NCI-H1048 (cell line): ENCODE measurements at places on chromosomes 13 and 19.

- DNase-seq: no peak
Measured at GRCh38 chr13:57123681-57124080, 17.0 kb upstream of the PRR20A start.

GRCh38 chr13:35252536-35253205, 223.8 kb downstream of the MAB21L1 start:
- DNase-seq: no peak

DNA sequence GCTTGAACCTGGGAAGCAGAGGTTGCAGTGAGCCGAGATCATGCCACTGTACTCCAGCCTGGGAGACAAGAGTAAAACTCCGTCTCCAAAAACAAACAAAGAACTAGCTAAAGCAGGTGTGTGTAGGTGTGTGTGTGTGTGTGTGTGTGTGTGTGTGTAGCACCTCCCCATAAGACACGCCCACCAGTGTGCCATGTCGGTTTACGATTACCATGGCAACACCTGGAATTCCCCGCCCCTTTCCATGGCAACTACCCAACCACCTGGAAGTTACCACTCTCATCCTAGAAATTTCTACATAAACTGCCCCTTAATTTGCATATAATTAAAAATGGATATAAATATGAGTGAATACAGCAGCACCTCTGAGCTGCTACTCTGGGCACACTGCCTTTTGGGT, 80.9 kb upstream of the ADGRE5 start:
- no peak for DNase-seq

- no peak for DNase-seq
Measured at GRCh38 chr19:58237324-58237723, 8.6 kb downstream of the ZNF544 start.

- no peak for DNase-seq
Measured at GRCh38 chr13:62305756-62306155, 890.1 kb upstream of the PCDH20 start.

- no peak for DNase-seq
Measured at GRCh38 chr19:37563518-37563917, 31.1 kb downstream of the ZNF571 start.

DNA sequence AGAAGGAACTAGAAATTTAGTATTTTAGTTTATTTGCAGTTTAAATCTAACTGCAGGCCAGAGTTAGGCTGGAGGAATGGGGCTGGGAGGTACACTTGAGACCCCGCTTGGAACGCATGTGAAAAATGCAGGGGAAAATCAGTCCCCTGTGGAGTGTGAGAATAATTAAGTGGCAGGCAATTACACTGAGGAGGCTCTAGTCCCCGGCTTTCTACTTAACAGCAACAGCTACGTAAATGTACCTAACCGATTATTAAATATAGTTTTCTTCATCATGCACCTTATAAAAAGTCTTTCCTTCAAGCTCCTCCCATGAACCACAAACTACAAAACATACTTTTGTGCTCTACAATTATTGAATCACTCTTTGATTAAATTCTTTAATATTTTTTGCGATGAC, 804 bp downstream of the ZNF708 start:
- DNase-seq: no peak

- DNase-seq: no peak
Measured at GRCh38 chr19:2774083-2774679, 8.9 kb downstream of the SGTA start.

- DNase-seq: no peak
Measured at GRCh38 chr19:4447327-4448146, 10.1 kb downstream of the UBXN6 start.

- no peak for DNase-seq
Measured at GRCh38 chr13:22562116-22562515, 618.7 kb upstream of the SGCG start.

DNA sequence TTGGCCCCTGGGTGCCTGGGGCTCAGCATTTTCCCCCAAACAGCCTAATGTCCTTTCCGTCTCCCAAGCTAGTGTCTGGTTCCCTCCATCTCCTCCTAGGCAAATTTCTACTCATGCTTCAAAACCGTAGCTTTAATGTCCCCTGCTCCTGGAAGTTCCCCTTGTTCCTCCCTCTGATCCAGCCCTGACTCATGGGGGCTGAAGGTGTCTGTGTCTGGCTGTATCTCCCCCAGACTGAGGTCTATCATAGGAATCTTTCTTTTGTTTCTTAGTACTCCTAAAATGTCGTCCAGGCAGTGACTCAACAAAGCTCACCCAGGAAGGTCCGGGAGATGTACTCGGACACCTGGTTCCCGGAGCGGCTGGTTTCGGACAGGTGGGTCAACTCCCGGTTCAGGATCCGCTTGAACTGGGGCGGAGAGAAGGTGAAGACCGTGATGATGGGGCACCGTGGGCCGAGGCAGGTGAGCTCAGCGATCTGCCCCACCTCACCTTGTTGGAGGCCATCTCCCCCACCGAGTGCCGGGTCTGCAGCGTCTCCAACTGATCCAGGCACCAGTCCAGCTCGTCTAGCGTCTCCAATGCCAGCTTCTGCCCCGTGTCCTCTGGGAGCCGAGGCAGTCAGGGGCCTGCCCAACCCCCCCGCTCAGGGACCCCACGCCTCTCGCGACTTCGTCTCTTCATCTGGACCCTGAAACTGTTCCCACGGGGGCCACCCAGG, 6.2 kb downstream of the PDE4C start:
- no peak for DNase-seq

DNA sequence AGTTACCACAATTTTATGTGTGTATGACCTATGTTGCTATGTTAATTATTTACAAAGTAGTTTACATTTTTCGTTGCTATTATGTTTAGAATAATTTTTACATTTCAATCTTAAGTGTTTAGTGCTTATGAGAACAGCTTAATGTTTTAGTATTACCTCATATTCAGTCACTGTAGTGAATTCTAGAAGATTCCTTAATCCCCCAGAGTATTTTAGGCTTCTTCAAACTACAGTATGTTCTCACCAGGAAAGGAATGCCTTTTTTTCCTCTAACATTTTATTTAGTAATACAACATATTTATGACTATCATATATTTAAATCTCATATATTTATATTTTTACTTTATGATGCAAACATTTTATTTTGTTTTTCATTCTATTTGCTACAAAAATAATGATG, 612.1 kb upstream of the KLHL1 start:
- no peak for DNase-seq

- DNase-seq: no peak
Measured at GRCh38 chr13:46032341-46032740, 20.2 kb downstream of the ZC3H13 start.

DNA sequence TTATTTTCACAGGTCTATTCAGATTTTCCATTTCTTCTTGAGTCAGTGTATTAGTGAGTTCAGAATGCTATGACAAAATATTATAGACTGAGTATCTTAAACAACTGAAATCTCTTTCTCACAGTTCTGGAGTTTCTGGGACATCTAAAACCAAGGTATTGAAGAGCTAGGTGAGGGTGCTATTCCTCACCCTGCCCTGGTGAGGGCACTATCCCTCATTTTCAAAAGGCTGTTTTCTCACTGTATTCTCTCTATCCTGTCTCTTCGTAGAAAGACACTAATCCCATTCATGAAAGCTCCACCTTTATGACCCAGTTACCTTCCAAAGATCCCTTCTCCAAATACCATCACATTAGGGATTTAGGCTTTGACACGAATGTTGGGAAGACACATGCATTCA, 1617.1 kb downstream of the PCDH9 start:
- DNase-seq: no peak

GRCh38 chr19:30701178-30701577, 329.0 kb downstream of the ZNF536 start:
- DNase-seq: no peak

- DNase-seq: no peak
Measured at GRCh38 chr13:114049026-114049425, 75.2 kb upstream of the C13orf46 start.

GRCh38 chr19:19329126-19329525, 8.5 kb downstream of the MAU2 start:
- DNase-seq: no peak

DNA sequence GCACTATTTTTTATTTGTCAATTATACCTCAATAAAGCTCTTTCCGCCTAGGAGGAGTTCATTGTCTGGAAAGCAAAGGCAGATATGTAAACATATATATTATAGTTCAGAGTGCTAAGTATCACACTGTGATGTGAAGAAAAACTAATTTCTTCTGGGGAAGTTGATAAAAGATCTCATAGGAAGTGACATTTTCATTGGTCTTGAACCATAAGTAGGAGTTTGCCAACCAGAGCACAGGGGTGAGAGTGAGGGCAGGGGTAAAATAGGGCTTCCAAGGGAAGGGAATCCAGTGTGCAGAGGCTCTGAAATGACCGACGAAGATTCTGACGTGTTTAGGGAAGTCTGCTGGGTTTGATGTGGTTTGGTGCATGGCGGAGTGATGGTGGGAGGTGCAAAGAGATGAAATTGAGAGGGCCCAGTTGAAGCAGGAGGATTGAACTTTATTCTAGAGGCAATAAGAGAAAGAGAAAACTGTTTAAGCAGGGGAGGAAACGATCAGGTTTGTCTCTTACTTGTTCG, 780 bp upstream of the GTF2F2 start:
- no peak for DNase-seq

DNA sequence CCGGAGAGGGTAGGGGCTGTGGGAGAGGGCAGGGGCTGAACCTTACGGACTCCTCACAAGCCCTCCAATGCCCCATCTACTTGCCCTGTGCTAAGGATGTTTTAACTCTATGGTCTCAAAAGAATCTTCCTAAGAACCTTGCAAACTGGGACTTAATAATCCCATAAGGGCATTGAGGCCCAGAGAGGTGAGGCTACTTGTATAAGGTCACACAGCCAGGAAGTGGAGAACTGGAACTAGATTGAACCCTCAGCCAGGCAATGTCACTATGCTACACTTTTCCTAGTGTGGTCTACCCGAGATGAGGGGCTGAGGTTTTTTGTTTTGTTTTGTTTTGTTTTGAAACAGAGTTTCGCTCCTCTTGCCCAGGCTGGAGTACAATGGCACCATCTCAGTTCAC, 10.5 kb upstream of the APOC4 start:
- no peak for DNase-seq

DNA sequence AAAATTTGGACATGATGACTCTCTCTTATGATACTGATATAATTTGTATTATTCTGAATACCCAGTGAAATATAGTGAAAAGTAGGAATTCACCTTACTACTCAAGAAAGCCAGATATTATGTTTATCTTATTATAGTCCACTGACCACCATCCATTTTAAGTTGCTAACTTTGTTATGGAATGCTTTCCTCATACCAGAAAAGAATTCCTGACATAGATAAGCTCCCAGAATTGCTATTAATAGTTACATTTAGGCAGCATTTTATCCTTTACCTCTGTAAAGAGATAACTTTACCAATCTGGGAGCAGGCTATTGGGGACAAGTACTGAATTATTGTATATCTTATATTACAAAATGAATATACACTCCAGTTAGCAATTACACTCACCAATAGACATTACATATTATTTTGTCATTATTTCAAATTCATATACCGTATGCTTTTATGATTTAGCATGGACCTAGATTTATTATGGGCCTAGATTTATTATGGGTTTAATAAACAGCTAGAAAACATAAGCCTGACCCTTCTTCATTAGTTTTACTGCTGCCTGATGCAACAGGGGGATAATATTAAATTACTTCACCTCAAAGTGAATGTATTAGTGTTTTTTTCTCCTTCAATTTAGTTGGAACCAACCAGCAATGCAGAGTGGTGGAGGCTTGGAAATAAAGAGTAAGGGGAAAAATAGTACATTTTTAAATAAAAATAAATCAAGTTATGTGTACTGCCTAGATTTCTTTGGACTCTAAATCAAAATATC, 1886.1 kb downstream of the PCDH9 start:
- DNase-seq: no peak

DNA sequence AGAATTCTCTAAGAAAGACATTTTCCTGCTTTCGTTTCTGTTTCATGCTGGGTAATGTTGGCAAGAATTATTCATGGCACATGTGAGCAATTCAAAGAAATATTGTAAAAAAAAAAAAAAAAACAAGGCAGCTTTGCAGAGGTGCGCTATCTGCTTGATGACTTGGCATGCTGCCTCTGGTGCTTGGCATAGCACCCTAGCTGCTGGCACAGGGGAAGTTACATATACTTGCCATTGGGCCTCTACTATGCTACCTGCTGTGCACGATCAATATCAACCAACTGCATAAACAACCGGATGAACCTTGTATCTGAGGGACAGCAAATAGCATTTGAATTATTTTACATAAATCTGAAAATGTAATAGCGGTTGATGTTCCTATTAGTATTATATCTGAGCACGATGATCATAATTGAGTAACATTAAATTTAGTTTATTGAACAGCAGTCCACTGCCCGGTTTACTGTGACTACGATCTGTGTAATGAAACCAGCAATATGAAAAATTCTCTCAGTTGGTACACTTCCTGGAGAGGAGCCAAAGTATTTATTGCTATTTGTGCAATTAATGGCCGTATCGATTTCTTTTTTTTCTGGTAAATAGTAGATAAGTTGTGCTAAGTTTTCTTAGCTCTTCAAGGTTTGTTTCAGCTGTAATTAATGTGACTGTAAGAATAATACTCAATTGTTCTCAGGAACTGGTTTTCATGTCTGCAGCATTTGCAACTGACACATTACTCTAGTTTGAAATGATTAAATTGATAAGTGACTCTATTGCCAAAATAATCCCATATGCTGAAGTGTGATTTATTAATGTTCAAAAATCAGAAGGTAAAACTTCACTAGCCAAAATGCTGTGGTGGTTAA, 717.3 kb downstream of the DACH1 start:
- DNase-seq: no peak

DNA sequence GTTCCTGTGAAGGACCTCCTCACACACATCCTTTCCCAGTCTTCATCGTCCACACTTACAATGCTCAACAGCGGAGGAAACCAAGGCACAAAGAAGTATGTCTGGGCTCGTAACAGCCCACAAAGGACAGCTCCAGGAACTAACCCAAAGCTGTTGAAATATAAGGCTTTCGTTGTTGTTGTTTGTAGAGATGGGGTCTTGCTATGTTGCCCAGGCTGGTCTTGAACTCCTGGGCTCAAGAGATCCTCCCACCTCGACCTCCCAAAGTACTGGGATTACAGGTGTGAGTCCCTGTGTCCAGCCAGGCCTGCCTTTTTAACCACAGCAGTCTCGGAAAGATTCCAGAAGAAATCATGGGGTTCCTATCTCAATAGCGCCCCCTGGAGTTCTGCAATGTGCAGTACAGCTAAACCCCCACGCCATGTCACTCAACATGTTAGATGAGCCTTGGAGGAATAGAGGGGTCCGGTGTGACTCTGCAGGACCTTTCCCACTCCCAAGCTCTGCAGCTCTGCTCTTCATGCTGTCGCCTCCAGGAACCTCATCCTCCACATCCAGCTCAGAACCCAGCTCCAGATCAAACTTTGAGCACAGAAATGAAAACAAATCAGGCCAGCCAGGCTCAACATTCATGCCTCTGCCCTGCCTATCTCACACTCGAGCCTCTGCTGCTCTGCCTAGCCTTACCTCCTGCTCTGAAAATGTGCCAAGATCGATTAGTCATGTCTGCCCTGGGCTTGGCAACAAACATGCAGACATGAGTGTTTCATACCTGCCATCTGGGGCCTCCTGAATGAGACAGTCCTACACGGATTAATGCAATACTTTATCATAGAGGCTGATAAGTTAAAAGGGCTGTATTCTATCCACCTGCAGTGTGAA, 7.5 kb downstream of the PLA2G4C start:
- DNase-seq: no peak

- DNase-seq: no peak
Measured at GRCh38 chr19:42121656-42122069, 10.6 kb downstream of the POU2F2 start.

- DNase-seq: no peak
Measured at GRCh38 chr19:15885919-15886318, 12.0 kb downstream of the CYP4F2 start.

GRCh38 chr13:76944456-76944855, 3.9 kb upstream of the ACOD1 start:
- no peak for DNase-seq
